A172 (cell line): ENCODE measurements at places on chromosomes 5 and 9. TPM values are rescaled to one million over a fixed set of nuclear protein-coding genes. Genes with fewer than 3 reads are reported as not detected.

DNA sequence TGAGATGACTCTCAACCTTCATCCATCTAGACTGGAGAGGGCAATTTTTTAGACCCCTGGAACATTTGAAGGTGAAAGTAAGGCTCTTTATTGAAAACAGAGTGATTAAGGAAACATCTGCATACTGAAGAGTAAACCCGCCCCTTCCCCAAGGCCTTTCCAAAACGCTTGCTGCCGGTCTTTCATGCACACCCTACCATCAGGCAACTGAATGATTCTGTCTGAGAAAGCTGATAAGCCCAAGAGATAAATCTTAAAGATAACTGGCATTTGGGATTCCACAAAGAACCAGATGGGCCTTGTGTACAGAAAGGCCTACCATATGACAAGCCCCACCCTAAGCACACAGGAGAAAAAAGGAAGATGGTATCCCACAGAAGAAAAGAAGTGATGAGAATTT lies 54.4 kb upstream of the PIK3R1 start:
- DNase-seq: no peak

DNA sequence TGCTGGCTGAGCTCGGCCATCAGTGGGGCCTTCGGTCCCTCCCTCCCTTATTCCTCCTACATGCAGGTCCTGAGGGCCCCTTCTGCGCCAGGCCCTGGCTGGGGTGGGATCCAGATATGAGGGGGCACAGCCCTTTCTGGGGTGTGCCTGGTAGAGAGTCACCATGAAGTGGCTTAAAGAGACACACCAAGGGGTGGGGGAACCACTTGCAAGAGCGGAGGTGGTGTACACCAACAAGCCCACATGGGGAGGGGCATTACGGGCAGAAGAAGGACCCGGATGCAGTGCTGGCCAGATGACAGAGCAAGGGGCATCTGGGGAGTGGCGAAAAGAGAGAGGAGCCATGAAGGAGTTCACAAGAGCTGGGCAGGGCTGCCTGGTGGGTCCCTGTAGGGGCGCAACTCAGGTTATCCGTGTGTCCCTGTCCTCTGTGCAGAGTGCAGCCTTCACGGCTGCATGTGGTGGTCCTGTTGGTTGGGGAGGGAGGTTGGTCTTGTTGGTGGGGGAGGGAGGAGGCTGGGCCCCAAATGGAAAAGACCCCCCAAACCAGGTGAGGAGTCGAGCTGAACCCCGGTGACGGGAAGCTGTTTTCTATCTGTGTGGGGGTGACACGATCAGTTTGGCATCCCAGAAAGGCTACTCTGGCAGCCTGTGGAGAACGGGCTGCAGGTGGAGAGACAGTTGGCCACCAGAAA lies 158.1 kb downstream of the DAB2IP start:
- DNase-seq: no peak

- no peak for DNase-seq
These were observed 17.7 kb downstream of the CAMSAP1 start for GRCh38 chr9:135889564-135890189.

DNA sequence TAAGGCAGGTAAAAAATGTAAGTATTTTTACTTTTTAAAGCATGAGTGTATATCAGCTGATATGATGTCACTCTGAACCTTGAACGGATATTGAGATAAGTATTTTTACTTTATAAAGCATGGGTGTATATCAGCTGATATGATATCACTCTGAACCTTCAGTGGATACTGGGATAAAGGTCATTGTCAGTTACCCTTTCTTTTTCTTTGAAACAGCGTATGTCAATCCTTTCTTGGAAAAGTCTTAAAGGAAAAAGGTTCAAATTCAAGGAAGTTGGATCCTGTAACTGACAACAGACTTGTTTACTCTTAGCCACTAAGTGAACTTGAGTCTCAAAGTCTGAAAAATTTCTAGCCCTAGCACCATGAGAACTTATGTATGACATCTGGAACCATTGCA lies 61.7 kb upstream of the IFNK start:
- no peak for DNase-seq

GRCh38 chr9:133964463-133964862 lies 27.7 kb downstream of the VAV2 start:
- no peak for DNase-seq

The FGF1 gene
- 1.2 and 1.8 TPM in 2 replicates for total RNA-seq

GRCh38 chr5:95884017-95884325 lies 61.4 kb upstream of the GLRX start:
- DNase-seq: peak; percentile 35

GRCh38 chr9:126479515-126479914 lies 134.2 kb upstream of the LMX1B start:
- no peak for DNase-seq

DNA sequence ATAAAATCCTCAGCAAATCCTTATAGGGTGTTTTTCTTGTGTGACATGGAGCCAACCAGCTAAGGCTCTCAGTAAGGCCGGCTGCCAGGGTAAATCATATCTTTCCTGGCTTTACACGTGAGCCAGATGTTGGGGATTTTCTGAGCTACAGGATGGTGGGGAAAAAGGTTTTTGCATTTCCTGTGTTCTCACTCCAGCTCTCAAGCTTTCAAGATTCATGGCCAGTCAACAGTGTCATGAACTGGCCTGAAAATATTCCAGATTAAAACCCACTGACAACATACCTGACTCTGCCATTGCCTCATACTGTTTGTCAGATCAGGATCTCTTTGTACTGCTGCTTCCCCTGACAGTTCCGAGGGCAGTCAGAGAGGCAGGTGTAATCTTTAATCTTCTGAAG lies 306.9 kb downstream of the GLIS3 start:
- DNase-seq: peak; percentile 60

- peak; percentile 32 for DNase-seq
These were observed 27.0 kb downstream of the GRIN3A start for GRCh38 chr9:101711330-101711941.

DNA sequence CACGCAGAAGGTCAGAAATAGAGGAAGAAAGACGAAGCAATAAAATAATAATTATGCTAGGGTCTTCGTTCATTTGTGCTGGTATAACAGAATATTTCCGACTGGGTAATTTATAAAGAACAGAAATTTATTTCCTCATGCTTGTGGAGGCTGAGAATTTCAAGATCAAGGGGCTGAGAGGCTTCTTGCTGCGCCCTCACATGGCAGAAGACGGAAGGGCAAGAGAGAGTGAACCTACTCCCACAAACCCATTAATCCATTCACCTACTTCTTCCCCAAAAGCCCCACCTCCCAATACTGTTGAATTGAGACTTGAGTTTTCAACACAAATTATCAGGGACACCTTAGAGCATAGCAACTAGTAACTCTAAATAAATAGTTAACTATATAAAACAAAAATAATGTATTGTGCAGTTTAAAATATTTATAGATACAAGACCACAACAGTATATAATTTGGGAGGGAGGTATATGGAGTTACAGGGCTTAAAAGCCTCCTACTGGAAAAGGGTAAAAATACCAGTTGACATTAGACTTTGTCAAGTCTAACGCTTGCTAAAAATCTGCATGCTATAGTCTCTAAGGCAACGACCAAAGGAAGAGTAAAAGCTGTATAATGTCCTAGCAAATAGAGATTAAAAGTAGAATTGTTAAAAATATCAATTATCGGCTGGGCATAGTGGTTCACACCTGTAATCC lies 40.3 kb upstream of the NAA35 start:
- DNase-seq: peak; percentile 35
